ENCODE measurements at places on chromosomes 12 and 14.

DNA sequence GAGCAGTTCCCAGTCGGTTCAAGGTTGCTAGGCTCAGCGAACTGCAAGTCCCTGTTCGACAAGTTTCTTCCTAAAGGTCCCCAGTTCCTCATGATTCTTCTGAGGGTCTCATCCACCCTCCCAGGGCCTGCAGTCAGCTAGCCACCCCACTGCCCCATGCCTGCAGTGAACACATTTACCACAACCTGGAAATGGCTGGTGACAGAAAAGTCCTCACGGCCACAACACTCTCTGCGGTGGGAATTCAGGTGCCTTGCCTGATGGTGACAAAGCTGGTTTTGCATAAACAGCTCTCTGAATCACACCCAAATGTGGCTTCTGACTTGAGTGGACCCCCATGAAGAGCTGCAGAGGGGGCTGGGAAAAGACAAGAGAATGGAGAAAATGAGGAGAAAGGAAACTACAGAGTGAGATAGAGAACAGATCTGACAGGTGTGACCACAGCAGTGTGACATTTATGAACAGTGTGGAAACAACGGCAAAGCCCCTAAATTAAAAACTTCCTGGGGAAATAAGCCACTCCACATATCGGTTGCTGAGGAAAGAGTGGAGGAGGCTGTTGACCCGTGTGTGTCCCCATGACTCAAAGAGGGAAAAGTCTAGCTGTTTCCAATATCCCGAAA lies 1.3 kb upstream of the CD27 start:
- DNase-seq, result no peak

- no peak for DNase-seq
These were observed 18.6 kb downstream of the AGAP2 start for GRCh38 chr12:57719777-57720605.

DNA sequence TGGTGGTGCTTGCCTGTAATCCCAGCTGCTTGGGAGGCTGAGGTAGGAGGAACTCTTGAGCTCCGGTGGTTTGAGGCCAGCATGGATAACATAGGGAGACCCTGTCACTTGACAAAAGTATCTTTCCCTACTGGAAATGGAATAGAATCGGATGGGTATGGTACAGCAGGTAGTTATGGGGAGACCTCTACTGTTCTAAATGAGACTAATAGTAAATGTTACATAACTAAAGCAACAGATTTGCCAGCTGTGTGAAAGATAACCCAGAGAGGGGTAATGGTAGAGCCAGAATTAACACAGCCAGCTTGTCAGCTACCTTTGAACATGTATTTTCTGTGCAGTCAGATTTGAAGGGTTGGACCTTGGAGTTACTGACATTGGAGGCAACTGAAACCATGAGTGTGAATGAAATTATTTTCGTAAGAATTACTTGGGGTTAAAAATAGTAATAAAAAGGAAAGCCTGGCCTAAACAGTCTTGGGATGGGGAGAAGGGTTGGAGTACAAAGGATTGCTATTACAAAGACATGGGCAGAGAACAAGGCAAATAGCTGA lies 21.7 kb upstream of the NUP107 start:
- DNase-seq, result no peak

DNA sequence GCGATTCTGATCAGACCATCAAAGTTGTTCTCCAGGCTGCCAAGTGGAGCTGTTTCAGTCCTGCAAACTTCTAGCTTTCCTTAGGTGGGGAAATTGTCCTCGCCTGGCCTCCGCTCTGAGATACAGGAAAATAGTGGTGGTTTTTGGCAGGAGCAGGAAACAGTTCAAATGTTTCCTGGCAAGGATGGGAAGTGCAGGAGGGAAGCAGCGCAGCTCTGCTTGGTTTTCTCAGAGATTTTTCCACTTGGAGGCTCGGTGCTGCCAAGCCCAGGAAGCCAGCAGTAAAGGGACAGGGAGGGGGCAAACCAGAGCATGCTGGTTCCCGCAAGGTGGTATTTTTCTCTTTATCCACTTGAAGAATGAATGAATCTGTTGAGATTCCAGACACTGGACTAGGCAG lies 17.0 kb downstream of the TMEM63C start:
- DNase-seq, result no peak

GRCh38 chr12:28610401-28611114 lies 420.3 kb downstream of the CCDC91 start:
- no peak for DNase-seq

DNA sequence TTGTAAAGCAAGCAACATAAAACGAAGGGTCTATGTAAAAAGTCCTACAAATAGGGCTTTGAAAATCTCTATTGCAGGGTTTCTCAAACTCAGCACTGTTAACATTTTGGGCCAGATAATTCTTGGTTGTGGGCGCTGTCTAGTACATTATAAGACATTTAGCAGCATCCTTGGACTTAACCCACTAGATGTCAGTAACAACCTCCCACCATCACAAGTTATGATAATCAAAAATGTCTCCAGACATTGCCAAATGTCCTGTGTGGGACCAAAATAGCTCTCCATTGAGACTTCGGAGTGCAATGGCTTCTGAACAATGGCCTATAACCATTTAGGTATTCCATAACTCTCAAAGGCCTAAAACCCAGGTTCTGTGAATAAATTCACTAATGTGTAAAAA lies 22.9 kb upstream of the DHRS7 start:
- no peak for DNase-seq

DNA sequence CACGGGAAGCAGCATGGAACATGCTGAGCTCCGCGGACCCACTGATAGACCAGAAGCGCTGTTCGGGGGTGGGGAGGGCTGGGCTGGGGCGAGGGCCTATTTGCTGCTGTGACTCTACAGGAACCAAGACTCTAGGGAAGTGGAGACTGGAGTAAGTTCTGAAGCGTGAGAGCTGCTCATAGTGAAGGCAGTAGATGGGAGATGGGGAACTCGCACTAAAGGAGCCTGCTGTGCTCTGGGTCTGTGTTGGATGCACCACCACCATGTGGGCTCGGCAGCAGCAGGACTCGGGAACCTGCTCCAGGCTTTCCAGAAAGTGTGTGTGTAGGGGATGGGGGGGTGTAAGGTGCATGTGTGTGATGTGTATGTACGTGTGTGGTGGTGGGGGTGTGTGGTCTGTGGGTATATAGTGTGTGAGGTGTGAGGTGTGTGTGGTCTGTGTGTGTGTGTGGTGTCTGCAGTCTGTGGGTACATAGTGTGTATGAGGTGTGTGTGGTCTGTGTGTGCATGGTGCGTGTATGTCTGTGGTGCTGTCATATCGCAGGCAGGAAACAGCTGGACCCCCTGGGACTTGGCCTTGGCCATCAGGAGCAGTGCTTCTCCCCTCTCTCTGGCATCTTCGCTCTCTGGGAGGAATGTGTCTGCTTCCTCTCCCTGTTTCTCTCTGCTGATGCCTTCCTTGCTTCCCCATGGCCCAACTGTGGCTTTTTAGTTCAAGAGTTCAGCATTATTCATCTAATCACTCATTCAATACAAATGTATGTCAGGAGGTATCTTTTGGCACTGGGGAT lies 378.9 kb downstream of the FUT8 start:
- no peak for DNase-seq

DNA sequence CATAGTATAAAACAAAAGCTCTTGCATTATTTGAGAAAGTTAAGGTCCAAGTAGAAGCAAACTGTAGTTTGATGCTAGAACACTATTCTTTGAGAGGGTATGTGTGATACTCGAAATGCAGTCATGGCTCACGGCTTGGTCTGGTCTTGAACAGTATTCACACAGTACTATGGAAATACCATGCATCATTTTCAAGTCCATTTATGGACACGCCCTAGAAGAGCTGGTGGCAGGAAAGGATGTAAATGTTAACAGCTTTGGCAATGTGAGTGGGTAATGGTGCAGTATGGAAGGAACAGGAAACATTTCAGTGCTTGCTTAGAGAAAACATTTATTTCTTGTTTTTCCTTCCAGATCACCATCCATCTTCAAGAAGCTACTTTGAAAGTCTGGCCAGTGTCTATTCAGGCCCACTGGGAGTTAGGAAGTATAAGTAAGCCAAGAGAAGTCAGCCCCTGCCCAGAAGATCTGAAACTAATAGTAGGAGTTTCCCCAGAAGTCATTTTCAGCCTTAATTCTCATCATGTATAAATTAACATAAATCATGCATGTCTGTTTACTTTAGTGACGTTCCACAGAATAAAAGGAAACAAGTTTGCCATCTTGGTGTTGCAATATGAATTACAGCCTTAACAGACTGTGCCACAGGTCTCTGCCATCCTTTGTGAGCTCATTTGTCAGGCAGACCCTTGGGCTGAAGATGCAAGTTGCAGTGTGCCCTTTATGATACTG lies 5.7 kb upstream of the AKAP5 start:
- no peak for DNase-seq

- DNase-seq, result no peak
These were observed 47.2 kb upstream of the STXBP6 start for GRCh38 chr14:25097120-25097519.

GRCh38 chr12:14946861-14947260 lies 8.5 kb upstream of the ERP27 start:
- no peak for DNase-seq

GRCh38 chr12:99700032-99700431 lies 52.5 kb downstream of the GARIN6 start:
- no peak for DNase-seq

DNA sequence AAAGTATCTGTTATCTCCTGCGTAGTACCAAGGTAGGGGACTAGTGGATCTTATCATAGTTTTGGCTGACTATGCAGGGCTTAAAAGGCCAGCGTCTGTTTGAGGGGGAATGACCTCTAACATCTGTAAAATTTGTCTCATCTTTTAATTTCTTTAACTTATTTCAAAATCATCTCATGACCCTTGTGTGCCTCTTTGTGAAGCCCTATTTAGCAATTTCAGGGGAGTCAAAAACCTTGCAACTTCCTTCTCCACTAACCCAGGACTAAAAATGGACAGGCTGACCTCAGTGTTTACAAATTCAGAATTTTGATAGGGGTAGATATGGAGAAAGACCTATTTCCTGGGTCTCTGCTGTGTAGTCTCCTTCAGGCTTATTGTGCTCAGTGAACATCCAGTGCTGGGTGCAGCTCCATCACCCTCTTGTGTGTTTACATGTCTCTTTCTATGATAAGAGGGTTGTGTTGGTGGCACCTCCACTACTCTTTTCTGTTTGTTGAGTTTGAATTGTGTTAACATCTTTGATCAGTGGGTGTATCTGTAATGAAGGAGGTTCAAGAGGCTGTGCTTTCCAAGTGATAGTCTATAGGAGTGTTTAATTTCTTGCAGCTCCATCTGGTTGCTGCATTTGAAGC lies 14.3 kb downstream of the NECAP1 start:
- peak; percentile 22 for DNase-seq

GRCh38 chr14:39492267-39492666 lies 60.0 kb upstream of the FBXO33 start:
- no peak for DNase-seq

DNA sequence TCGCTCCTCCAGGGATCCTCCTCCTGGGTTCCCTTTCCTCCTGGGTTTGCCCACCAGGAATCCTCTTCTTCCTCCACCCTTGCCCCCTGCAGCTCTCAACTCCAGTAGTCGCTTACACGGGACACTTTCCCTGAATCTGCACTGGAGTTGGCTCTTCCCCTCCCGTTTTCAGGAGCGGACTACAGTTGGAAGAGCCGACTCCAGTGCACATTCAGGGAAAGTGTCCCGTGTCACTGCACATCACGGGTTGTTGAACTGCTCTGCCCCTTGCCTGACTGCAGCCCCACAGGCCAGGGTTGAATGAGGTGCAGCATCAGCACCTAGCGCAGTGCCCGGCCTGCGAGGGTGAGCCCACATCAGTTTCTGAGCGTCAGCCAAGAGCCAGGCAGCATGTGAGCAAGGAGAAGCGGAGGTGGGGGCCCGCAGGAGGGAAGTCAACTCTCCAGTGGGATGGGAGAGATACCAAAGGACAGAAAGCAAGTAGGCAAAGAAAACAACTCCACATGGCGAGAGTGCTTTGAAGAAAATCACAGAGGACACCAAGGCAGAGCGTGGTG lies 13.1 kb downstream of the RAPGEF3 start:
- no peak for DNase-seq

GRCh38 chr14:59358784-59359183 lies 106.4 kb downstream of the GPR135 start:
- DNase-seq, result no peak

DNA sequence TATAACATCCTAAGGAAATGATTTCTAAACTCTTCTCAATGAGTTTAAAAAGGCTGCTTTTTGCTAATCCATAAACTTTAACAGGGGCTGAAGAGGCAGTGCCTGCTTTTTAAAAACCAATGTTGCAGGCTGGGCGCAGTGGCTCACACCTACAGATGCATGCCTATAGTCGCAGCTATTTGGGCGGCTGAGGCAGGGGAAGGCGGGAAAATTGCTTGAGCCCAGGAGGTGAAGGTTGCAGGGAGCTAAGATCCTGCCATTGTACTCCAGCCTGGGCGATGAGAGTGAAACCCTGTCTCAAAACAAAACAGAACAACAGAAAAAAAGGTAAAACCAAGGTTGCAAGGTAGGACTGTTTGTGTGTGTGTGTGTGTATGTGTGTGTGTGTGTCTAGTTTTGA lies 531.2 kb downstream of the DIO2 start:
- DNase-seq, result no peak

DNA sequence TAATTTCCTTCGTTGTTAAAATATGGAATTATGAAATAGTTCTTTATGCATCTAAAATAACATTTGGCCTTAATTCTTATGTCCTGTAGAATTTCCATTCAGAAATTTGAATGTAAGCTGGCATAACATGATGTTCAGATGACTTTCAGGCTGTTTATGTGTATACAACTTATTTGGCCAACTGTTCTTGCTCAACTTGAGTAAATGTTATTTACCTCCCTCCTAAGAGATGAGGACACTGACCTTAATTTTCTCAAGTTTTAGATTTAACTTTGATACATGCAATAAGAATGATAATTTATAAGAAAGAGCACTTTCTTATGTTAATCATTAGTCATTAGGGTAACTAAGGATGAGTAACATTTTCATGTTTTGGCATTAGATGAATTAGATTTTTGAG lies 365.4 kb downstream of the AEBP2 start:
- no peak for DNase-seq

GRCh38 chr14:61558271-61558670 lies 137.0 kb upstream of the HIF1A start:
- no peak for DNase-seq

- DNase-seq, result peak; percentile 62
These were observed 542.1 kb upstream of the ATP2B1 start for GRCh38 chr12:90250766-90251165.

GRCh38 chr12:131751335-131751734 lies 40.4 kb downstream of the SFSWAP start:
- no peak for DNase-seq

GRCh38 chr12:131732-132495 lies 65.3 kb downstream of the IQSEC3 start:
- no peak for DNase-seq

- no peak for DNase-seq
These were observed 196.6 kb upstream of the DCN start for GRCh38 chr12:91379051-91379775.

GRCh38 chr14:101127224-101127623 lies 223.7 kb upstream of the RTL1 start:
- no peak for DNase-seq

DNA sequence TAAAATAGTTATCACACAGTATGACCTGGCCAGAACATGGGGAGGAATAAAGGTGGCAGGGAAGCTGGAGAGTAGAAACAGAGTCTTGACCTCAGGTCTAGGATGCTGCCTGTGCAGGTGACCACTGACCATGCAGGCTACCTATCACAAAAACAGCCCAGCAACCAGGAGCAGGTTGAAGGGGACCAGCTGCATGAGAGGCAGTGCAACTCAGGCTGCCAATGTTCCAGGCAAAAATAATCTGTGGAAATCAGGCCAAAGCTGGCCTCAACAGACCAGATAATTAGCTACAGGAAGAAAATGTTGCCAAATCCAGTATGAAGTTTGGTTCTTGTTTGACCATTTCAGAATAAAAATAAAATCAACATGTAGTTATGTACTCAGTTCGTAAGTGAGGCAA lies 72.6 kb downstream of the PDE6H start:
- no peak for DNase-seq

- peak; percentile 77 for DNase-seq
These were observed 125.0 kb upstream of the HMGA2 start for GRCh38 chr12:65699251-65699650.
